ENCODE measurements at places on chromosomes 16 and 17.

DNA sequence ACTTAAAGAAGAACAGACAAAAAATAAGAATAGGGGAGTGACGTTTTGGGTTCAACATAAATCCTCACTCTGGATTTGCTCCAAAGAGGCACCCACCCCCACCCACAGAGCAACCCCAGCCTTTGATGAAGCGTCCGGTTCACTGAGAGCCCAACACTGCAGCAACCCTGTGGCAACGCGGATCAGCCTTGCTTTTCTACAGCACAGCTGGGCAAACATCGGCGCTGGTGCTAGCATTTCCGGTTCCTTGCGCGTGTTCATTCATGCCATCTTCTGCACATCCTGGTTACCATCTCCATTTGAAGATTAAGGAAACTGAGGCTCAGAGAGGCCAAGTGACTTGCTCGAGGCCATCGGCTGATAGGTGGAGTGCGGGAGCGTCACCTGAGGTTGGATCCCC, 8.7 kb upstream of the GINS2 start:
- DNase-seq: no peak

- DNase-seq: peak; percentile 72
These were observed 53.2 kb downstream of the NT5M start for GRCh38 chr17:17356149-17356930.

GRCh38 chr16:59432896-59433295, 698.8 kb upstream of the GOT2 start:
- no peak for DNase-seq

GRCh38 chr17:13351046-13351445, 250.7 kb downstream of the HS3ST3A1 start:
- DNase-seq: no peak

GRCh38 chr17:48732688-48733629, 4.4 kb upstream of the HOXB13 start:
- no peak for DNase-seq

DNA sequence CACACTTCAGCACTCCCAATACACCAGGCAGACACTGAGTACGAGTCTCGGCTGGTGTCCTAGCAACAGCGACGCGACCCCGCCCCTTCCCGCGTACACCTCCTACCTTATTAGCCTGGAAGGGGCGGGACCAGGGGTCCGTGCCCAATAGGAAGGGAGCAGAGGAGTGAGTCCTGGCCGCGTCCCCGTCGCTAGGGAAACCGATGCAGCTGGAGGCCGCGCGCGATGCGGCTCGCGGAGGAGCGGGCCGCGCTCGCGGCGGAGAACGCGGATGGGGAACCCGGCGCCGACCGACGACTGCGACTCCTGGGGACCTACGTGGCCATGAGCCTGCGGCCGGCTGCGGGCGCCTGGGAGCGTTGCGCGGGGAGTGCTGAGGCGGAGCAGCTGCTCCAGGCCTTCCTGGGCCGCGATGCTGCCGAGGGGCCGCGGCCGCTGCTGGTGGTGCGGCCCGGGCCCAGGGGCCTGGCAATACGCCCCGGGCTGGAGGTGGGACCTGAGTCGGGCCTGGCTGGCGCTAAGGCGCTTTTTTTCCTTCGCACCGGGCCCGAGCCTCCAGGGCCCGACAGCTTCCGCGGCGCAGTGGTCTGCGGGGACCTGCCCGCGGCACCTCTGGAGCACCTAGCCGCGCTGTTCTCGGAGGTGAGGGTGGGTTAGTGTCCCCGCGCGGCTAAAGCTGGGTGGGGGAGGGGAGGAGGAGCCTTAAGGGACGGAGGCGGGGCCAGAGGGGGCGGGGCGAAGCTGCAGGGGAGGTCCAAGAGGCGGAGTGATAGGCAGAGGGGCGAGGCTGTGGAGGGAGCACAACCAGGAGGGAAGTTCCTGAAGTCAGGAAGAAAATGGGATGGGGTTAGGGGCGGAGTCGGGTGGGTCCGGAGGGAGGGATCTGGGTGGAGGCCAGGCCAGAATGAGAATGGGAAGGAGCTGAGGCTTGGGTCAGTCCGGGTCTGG, at the start of gene DNAH9:
TSS of gene DNAH9 (plus strand) at position 197 of the 948 bp plus-strand sequence. CDS start at position 226, 29 bp downstream.
- DNase-seq: no peak

- no peak for DNase-seq
These were observed 27.1 kb downstream of the OGFOD1 start for GRCh38 chr16:56478281-56479049.

DNA sequence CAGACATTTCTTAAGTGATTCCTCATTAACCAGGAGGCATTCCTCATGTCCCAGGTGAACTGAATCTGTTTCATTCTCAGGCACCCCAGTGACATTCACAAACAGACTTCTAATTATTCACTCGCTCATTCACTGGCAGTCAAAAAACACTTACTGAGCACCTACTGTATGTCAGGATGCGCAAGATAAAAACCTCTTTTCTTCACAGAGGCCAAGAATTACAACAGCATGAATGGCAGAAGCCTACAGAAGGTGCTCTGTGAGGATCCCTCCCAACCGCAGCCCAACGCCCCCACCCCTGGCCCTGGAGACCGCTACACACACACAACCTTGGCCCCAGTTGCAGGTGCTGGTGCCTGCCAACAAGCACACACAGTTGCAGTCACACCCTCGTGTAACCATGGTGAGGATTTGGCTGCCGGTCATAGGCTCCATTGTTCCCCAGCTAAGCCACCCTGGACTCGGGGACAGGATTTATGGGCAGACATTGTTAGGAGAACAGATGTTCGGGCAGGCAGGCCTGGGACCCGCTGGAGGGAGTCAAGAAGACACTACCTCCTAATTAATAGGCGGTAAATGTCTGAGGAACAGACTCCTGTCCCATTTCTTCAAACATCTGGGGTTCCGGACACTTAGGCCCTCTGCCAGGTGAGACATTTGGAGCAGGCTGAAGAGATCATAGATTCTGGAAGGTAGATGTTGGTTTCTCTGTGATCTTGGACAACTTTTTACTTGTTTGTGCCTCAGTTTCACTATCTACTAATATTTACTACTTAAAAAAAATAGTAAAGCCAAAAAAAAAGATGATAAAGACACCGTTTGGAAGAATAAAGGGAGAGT, 43.2 kb downstream of the CUEDC1 start:
- no peak for DNase-seq

DNA sequence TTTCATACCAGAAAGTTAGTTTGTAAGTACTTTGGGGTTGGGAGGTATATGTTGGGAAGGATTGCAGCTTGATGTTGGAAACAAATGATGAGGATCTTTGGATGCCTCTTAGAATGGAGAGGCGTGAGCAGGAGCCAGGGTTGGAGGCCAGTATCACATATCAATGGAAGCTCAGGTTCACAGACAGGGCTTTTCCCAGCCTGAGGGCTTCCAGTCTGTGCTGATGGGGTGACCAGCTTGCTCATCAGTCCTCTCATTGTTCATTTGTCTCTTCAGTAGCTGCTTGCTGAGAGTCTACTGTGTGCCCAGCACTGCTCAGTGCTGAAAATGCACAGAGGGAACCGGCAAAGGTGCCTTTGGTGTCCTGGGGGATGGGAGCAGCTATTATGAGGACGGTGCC, 5.8 kb downstream of the DNAAF1 start:
- no peak for DNase-seq

DNA sequence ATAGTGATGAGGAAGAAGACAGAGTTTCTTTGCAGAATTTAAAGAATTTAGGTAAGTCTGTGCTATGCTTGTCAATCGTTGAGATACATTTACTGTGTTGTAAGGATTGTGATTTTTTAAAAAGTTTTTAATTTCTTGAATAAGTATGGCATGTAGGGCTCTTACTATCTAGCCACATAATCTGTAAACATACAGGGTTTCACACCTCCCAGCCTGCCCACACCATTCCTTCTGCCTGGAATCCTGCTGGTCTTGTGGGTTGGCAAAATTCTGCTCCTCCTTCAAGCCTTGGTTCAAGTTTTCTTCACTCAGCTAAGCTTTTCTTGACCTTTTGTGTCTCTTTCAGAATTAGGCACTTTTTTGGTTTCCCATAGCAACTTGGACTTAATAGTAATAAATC, 7.5 kb downstream of the ZNHIT3 start:
- DNase-seq: no peak

- DNase-seq: no peak
These were observed at the start of gene RPRML for GRCh38 chr17:46979147-46979863. Gene RPRML, minus strand, starts transcription at chr17:46979253. Its CDS starts 246 bp downstream, at chr17:46979007.

DNA sequence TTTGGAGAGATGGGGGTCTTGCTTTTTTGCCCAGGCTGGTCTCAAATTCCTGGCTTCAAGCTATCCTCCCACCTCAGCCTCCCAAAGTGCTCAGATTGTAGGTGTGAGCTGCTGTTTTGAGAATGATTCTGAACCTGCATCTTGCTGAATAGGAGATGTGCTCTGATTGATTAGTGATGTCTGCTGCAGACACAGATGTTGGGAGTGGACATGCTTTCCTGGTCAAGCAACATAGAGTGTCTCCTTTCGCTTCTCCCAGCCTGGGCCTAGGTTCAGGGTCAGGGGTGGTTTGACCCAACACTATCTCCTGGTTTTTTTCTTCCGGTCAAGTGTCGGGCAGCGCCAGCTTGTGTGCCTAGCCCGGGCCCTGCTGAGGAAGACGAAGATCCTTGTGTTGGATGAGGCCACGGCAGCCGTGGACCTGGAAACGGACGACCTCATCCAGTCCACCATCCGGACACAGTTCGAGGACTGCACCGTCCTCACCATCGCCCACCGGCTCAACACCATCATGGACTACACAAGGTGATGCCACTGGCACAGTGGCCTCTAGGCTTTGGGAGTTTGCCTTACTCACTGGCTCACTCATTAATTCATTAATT, 85.2 kb downstream of the ABCC6 start:
- no peak for DNase-seq

GRCh38 chr17:50920891-50921586, 54.9 kb upstream of the TOB1 start:
- peak; percentile 38 for DNase-seq

DNA sequence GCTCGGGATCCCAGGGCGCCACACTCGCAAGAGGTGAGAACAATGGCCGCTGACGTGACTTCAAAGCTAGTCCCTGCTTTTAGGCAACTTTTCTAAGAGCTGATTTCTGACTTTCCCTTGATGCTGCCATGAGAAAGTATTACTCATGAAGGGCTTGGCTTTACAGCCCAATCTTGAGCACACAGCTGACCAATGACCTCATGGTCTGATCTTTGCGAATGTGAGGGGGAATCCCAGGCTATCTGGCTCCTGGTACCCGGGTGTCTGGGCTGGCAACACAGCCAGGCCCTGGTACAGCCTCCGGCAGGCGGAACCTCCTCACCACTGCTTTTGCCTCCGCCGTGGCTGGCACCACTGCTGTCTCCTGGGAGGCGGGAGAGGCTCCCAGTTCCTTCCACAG, 17.5 kb downstream of the NDUFAF8 start:
- DNase-seq: no peak

DNA sequence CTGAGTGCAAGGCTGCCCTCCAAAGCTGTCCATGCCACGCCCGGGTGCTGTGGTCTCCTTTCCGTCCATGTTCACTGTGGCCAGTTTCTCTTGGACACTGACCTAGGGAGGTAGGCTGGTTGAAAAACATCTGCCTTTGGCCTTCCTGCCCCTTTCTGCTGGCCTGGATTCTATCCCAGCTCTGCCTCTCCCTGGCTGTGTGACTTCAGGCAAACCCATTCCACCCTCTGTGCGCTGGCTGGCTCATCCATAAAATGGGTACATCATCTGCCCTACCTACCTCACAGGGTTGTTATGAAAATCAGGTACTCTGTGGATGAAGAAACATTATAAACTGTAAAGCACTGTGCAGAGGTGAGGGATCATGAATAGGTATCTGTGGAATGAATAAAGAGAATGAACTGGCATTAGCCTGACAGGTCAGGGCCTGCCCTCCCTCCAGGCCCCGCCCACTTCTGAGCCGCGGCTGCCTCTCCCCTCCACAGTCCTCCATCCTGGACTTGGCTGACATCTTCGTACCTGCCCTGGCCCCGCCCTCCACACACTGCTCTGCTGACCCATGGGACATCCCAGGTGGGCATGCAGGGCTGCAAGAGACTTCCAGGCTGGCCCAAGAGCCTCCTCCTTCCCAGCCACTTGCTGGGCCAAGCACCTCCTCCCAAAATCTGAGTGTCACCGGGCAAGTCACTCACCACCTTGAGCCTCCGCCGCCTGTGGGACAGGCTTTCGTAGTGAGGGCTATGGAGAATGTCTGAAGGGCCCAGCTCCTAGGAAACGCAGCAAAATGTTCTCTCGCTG, 7.0 kb upstream of the SPATA20 start:
- DNase-seq: no peak

- no peak for DNase-seq
These were observed 149.6 kb downstream of the SOX9 start for GRCh38 chr17:72270273-72270924.

DNA sequence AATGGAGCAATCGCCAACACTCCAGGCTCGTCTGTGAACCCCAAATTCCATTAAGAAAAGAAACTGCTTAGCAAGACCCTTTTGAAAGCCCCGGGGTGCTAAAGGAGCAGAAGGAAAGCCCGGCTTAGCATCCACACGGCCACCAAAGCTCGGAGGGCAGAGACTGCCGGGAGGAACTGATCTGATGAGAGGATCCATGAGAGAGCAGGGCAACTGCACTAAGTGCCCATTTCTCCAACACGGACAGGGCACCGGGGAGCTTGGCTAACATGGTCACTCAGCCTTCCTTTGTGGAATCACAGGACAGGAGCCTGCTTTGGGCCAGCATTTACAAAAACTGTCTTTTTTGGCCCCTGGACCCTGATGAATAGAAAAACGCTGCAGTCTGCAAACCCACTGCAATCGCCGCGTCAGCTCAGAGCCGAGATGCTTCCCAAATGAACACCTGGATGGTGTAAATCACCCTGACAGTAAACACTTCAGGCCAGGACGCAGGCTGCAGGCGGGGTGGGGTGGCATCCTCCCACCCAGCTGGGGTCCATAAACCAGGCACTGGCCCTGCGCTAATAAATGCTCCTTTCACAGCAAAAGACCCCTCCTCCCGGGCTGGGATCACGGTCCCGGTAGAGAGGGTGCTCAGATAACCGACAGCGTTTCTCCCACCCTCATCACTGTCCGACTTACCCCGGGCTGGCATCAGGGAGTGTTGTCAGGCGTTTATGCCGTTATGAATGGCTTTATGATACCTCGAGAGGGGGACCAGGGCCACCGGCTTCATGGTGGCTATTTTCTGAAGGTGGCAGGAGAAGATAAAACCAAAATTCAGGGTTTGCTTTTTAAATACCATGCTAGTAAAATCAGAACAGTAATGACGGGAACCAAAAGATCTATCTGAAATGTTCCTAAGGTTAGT, 299.5 kb downstream of the IRF8 start:
- DNase-seq: no peak

- DNase-seq: no peak
These were observed 371.2 kb upstream of the ASIC2 start for GRCh38 chr17:33664116-33664840.

DNA sequence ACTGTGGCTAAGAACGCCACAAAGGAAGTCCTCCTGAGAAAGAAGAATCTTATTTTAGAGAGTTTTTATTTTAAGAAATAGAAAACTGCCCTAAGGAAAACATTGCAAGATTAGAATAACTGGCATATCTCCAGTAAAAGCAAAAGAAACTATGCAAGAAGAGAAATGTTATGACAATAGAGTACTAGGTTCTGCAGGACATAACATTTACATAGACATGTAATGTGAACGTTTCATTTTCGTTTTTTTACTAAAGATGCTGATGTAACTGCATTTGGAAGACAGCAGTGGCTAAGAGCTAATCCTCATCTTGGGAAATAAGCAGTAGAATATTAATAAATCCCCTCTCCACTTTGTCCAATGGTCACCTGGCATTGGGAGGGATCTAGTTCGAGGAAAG, 7.8 kb upstream of the ASGR2 start:
- peak; percentile 56 for DNase-seq

GRCh38 chr16:23773339-23773738, 18.5 kb downstream of the CHP2 start:
- DNase-seq: no peak
